Airway epithelial cell (primary cell): ENCODE measurements at places on chromosomes 12 and 14. TPM values are rescaled to one million over a fixed set of nuclear protein-coding genes. Genes with fewer than 3 reads are reported as not detected.

BIN2 gene
- 0.42 TPM in 1 of 2 replicates, not detected in the other for total RNA-seq

CLEC4A gene
- 0.42 TPM in 1 of 2 replicates, not detected in the other for total RNA-seq

OR10AD1 gene
- not detected in 2 replicates for total RNA-seq

CCDC60 gene
- total RNA-seq: not detected in 2 replicates

PTHLH gene
- 287 and 327 TPM in 2 replicates for total RNA-seq

PLEKHH1 gene
- total RNA-seq: 3.6 and 6.3 TPM in 2 replicates

FLVCR2 gene
- total RNA-seq: 1.8 and 2.2 TPM in 2 replicates

MGAT2 gene
- total RNA-seq: 47.7 and 48.6 TPM in 2 replicates

MAP3K9 gene
- total RNA-seq: 12.2 and 15.7 TPM in 2 replicates

TAS2R9 gene
- not detected in 2 replicates for total RNA-seq

KRT3 gene
- not detected in 2 replicates for total RNA-seq
